NCI-H524 treated with DMSO at 0.1 percent for 48 hours (cell line): ENCODE measurements at places on chromosomes 11 and 22.

GRCh38 chr22:43207849-43208702, 21.1 kb upstream of the TTLL12 start:
- no peak for DNase-seq

DNA sequence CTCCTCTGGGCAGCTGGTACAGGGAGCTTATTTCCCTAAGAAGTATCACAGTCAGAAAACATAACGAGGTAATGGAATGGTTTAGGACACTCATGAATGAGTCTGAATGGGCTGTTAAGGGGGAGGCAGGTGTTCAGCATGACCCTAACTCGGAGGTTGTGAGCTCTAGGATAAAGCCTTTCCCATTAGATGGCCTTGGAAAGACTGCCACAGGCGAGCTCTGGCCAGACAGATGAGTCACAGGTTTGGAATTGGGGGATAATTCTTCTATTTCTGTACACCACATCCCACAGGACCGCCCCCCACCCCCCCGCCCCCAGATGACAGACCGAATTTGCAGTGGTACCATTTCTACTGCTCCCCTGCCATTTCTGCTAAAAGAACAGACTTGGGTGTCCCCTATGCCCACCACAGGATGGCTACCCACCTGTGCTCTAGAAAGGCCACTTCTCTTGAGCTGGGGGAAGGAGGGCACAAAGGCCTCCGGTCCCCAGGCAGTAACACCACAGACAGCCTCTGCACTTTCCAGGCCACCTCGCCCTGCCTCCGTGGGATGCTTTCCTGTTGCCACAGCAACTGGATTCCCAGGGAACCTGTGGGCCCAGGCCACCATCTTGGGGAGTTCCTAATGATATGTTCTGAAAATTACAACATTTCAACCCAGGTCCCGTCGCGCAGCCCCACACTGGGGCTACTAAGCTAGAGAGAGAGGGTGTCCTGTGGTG, 76.7 kb downstream of the TRIM29 start:
- peak; percentile 17 for DNase-seq

- DNase-seq: no peak
Observed at GRCh38 chr11:118415739-118416068, 14.3 kb downstream of the ATP5MG start.

- DNase-seq: no peak
Observed at GRCh38 chr11:34706709-34707461, 86.0 kb downstream of the EHF start.

DNA sequence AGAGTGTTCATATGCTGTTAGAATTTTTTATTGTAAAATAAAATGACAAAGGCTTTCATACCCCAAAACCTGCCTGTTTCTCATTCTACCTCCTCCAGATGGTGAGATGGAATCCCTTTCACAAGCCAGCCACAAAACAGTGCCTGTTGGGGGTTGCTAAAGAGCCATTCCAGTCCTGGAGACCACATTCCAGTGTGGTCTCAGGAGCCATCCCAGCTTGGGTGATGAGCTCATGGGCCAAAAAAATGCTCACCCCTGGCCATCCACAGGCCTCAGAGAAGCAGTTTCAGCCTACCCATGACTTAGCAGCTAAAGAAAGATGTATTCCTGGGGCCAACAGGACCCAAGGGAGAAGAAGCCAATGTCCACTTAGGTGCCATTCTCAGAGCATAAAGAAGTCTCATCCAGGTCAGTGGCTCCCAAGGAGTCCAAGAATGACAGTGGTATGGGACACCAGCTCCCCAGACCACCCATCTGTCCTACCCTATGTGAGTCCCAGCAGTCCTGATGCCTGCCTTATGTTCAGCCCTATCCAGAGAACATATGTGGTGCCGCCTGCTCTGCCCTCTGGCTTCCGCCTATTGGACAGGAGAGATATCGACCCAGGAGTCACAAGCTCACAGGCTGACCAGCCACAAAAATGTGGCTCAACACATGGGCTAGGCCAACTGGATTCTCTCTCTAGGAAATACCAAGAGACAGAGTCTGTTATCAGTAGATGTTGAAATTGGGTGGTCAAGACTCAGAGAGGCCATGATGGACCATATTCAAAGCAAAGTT, 26.4 kb downstream of the C11orf91 start:
- no peak for DNase-seq

GRCh38 chr22:17785185-17786184, 11.2 kb upstream of the BID start:
- DNase-seq: no peak

GRCh38 chr11:118911880-118912741, 13.6 kb downstream of the BCL9L start:
- no peak for DNase-seq

DNA sequence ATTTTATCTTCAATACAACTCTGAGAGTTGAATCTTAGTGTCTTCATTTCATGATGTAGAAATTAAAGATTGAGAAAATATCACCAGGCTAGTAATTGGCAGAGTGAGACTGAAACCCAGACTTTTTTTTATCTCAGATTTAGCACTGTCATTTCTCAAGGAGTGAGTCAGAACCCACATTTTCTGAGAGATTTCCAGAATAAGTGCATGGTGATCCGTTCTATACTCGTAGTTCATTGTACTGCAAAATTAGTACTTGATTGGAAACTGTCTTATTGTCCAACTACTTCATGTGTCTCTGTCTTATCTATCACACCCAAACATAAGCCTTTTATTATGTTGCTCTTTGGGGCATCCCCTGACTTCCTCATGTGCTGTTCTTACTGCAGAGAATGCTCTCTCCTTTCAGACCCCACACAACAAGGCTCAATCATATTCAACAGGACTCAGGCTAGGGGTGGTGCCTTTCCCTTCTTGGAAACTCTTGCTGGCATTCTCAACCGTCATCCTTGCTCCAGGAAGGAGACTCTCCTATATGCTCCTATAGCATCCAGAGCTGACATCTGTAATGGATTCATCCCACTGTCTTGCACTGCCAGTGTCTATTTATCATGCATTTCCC, 76.7 kb upstream of the BLID start:
- DNase-seq: no peak

DNA sequence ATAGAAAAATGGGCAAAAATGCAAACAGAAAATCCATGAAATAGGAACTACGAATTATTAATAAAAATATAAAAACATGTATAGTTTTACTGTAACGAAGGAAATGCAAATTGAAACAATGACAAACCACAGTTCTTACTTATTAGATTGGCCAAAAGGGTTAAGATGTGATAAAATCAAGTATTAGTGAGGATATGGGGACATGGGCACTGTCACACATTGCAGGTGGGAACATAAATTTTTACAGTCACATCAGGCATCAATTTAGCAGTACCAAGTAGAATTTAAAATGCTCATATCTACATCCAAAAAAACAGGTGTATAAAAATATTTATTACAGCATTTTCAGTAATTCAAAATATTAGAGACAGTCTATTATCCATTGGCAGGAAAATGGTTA, 353.2 kb upstream of the API5 start:
- DNase-seq: no peak

GRCh38 chr11:71139516-71140205, 112.7 kb downstream of the SHANK2 start:
- DNase-seq: no peak

DNA sequence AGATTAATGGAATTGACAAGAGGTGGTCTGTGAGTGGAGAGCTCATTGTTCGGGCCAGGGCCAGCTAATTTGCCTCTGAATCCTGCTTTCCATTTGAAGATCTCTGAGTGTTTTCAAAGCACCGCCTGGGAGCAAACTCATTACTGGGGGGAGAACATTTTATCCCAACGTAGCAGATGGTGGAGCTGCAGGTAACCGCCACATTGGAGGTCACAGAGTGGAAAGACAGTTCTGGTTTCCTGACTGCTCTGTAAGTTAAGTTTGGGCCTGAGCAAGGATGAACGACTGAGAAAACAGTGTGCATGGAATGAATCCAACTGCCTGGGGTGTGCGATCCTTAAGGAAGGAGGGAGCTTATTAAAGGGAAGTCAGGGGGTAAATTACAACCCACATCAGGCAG, 30.5 kb downstream of the LMO2 start:
- no peak for DNase-seq

- no peak for DNase-seq
Observed at GRCh38 chr22:41636467-41636866, 15.4 kb downstream of the XRCC6 start.
